ENCODE measurements at places on chromosomes 4 and X.
A peak's percentile ranks its signal among the peaks of the same experiment; 100 is the strongest.

GRCh38 chrX:6734844-6735634, 200.1 kb upstream of the VCX3A start:
- DNase-seq: no peak

DNA sequence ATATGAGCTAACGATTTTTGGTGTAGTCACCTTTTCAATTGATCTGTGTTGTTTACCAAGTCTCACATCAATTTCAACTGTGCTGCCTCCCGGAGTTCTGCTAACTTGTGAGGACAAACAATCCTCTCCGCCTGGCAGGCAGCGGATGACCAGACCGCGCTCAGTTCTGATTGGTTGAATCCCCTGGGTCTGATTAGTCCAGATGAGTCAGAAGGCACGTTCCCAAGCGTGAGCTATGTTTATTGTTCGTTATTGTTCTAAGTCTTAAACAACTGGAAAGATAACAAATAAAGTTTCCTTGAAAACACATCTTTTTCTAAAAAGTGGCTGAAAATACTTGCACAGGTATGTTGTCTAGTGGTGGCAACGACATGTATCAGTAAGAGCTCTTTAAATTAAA, 37.9 kb upstream of the TRPC3 start:
- no peak for DNase-seq

DNA sequence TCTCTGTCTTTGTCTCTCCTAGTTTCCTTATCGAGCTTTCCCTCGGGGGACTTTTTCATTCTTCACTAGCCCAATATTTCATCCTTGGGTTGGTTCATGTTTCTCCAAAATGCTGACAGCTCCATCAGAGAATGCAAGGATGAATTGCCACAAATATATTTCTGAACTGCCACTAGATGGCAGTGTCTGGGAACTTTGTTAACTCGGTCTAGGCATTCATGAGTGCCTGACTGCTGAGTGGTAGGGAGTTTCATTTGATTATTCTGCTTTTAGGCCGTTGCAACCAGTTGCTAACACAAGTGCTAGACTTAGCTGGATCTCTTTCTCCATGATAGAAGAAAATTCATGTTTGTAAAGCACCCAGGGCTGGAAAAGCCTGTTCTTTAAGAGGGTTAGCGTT, 73.5 kb upstream of the RAP2C start:
- DNase-seq: peak; percentile 5

- DNase-seq: no peak
Observed at GRCh38 chrX:55039471-55039870, 8.7 kb upstream of the ALAS2 start.

Data from H54 (cell line).